Activated CD4-positive, alpha-beta T cell treated with anti-CD3 and anti-CD28 coated beads for 36 hours (primary cell): ENCODE measurements at places on chromosomes 16 and 17.

GRCh38 chr16:72400257-72401083, 228.5 kb upstream of the PMFBP1 start:
- no peak overlapping the region for H3K4me3 ChIP-seq
- DNase-seq: peak; percentile 41
- H3K4me1 ChIP-seq: no peaks in the 10 kb centered on the region
- no peak overlapping the region for H3K27ac ChIP-seq
- H3K27me3 ChIP-seq: no peaks in the 10 kb centered on the region

DNA sequence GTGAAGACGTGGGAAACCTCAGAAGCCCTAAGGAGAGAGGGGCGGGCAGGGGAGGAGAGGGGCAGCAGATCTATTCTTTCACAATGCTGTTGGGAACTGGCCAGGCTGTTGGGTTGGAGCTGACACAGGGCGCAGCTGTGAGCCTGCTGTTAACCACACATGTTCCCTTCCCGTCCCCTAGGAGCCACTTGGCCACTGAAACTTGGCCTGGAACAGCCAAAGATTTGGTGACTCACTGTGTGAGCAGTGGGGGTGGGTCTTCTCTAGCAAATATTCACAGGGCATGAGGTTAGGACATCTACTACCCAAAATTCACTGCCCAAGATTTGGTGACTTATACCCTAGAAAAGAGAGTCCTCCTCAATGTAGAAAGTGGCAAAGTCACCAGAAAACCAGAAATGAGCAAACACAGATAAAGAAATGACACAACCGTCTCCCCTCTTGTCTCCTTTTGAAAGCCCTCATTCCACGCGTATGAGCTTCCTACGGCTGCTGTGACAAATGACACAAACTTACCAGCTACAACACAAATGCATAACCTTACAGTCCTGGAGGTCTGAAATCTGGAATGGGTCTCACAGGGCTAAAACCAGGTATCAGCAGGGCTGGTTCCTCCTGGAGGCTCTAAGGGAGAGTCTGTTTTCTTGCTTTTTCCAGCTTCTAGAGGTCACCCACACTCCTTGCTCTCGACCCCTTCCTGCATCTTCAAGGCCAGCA, 6.3 kb downstream of the TBC1D16 start:
- no peak for DNase-seq
- H3K4me1 ChIP-seq: no peaks in the 10 kb centered on the region
- H3K27me3 ChIP-seq: peaks cover 2% of the 10 kb centered on the region
- H3K36me3 ChIP-seq: no peaks in the 10 kb centered on the region
- H3K4me3 ChIP-seq: no peak overlapping the region

DNA sequence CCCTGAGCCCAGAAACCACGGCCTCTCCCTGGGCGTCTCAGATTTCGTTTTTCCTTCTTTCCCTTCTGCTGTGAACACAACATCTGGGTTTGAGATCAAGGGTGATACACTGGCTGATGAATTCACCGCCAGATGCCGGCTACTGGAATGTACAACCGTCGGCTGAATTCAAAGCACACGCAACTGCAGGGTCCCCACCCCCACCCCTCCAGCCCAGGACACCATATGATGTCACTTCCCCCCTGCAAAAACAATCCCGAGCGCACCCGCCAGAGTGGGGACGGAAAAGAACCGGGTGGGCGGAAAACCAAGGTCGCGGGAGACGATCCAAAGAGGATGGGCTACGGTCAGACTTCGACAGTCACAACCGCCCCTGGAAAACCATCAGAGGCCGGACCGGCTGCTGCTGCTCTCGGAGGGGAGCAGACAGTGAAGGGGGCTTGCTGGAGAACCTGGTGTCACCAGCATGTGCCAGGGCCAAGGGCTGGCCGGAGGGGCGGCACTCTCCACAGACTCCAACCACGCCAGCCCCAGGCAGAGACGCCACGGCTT, 23.3 kb downstream of the CEP295NL start:
- peak overlapping the region; percentile 36 for H3K4me3 ChIP-seq
- peak overlapping the region; percentile 69 for H3K27ac ChIP-seq
- H3K4me1 ChIP-seq: peaks cover 33% of the 10 kb centered on the region

- H3K36me3 ChIP-seq: no peaks in the 10 kb centered on the region
- no peak for DNase-seq
- H3K27ac ChIP-seq: no peak overlapping the region
- H3K4me3 ChIP-seq: no peak overlapping the region
- peaks cover 6% of the 10 kb centered on the region for H3K27me3 ChIP-seq
- no peaks in the 10 kb centered on the region for H3K4me1 ChIP-seq
Observed at GRCh38 chr16:13150181-13150885, 248.9 kb downstream of the SHISA9 start.

GRCh38 chr17:35099908-35100307, 19.8 kb downstream of the RAD51D start:
- H3K36me3 ChIP-seq: peaks cover 27% of the 10 kb centered on the region
- peaks cover 5% of the 10 kb centered on the region for H3K4me1 ChIP-seq
- H3K4me3 ChIP-seq: no peak overlapping the region

- H3K27me3 ChIP-seq: peaks cover 10% of the 10 kb centered on the region
- H3K4me3 ChIP-seq: no peak overlapping the region
- H3K36me3 ChIP-seq: no peaks in the 10 kb centered on the region
- no peak for DNase-seq
Observed at GRCh38 chr16:25370541-25370940, 112.9 kb upstream of the ZKSCAN2 start.

- no peaks in the 10 kb centered on the region for H3K4me1 ChIP-seq
- no peak overlapping the region for H3K27ac ChIP-seq
- H3K4me3 ChIP-seq: no peak overlapping the region
- no peaks in the 10 kb centered on the region for H3K27me3 ChIP-seq
Observed at GRCh38 chr16:83220066-83220465, 587.7 kb upstream of the HSBP1 start.

GRCh38 chr16:87850009-87851006, 19.0 kb downstream of the SLC7A5 start:
- peak overlapping the region; percentile 25 for H3K27ac ChIP-seq
- H3K4me3 ChIP-seq: no peak overlapping the region
- peaks cover 31% of the 10 kb centered on the region for H3K4me1 ChIP-seq
- peaks cover 76% of the 10 kb centered on the region for H3K36me3 ChIP-seq
- DNase-seq: peak; percentile 87

DNA sequence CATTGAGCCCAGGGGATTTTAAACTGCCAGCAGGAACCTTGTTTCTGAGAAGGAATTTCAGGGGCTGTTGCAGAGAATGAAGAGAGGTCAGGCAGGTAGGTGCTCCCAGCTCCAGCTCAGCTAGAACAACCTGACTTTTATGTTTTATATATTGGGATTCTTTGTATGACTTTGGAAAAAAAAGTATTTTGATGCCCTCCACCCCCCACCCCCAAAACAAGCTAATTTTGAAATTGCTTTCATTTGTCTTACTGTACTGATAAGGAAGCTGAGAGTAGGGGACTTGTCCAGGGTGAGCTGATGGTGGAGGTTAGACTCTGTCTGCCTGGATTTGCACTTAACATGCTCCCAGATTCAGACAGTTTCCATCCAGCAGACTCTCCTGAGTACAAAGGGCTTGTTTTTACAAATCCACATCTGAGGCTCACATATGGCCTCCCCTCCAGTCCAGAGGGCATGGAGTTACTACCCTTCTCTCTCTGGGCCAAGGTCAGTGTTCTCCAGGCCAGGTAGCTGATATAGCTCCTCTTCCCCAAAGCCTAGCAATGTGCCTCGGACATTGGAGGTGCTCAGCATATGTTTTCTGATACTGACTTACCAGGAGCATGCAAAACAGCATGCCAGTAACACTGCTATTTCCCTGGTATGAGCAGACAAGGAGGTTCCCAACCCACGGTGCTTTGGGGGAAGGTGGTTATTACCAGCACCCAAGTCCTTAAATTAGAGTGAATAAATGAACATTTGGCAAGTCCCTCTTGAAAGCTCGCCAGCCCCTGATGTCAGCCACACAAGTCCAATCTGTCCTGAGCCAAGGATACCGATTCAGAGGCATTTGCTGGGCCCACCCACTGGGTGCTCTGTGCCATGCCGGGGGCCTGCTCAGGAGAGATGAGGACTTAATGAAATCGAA, 11.3 kb downstream of the STX1B start:
- H3K36me3 ChIP-seq: no peaks in the 10 kb centered on the region
- no peak for DNase-seq
- H3K27me3 ChIP-seq: peaks cover 3% of the 10 kb centered on the region
- no peak overlapping the region for H3K4me3 ChIP-seq
- H3K27ac ChIP-seq: no peak overlapping the region
- peaks cover 16% of the 10 kb centered on the region for H3K4me1 ChIP-seq

DNA sequence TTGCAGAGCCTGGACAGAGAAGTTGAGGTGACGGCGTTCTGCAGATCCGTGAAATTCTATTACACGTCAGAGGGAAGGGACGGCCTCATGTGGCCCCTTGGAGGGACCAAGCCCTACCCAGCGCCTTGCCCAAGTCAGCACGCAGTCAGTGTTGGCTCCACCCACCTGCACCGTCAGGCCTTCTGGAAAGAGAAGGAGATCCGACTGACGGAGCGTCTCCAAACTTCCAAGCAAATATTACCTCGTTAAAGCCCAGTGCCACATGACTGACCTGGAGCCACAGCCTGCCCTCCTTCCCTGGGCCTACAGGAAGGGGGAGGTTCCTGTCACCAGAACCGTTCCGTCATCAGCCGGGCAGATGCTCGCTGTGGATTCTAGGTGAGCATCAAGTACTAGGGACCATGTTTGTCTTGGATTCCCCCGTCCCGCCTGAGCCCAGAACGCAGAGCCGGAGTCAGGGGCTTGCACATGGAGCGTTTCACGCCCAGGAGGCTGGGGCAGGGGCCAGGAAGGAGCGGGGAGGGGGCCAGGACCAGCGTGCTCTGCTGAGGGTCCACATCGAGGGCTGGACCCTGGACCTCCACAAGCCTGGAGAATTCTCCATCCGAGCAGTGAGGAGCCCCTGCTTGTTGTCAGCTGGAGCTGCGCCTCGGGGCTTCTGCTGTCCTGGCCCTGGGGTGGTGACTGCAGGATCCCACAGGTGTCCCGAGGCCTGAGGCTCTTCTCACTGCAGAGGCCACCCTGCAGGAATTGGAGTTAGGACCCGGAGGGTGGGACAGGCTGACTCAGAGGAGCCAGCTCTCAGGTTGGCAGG, 22.6 kb upstream of the METRNL start:
- DNase-seq: no peak
- no peak overlapping the region for H3K27ac ChIP-seq
- no peaks in the 10 kb centered on the region for H3K27me3 ChIP-seq

GRCh38 chr17:66803474-66803951, 31.4 kb upstream of the CACNG5 start:
- peaks cover 11% of the 10 kb centered on the region for H3K4me1 ChIP-seq
- no peaks in the 10 kb centered on the region for H3K27me3 ChIP-seq
- no peak overlapping the region for H3K27ac ChIP-seq
- DNase-seq: no peak

- peaks cover 37% of the 10 kb centered on the region for H3K27me3 ChIP-seq
- no peaks in the 10 kb centered on the region for H3K4me1 ChIP-seq
- no peaks in the 10 kb centered on the region for H3K36me3 ChIP-seq
Observed at GRCh38 chr17:34219405-34219804, 35.7 kb upstream of the CCL2 start.

DNA sequence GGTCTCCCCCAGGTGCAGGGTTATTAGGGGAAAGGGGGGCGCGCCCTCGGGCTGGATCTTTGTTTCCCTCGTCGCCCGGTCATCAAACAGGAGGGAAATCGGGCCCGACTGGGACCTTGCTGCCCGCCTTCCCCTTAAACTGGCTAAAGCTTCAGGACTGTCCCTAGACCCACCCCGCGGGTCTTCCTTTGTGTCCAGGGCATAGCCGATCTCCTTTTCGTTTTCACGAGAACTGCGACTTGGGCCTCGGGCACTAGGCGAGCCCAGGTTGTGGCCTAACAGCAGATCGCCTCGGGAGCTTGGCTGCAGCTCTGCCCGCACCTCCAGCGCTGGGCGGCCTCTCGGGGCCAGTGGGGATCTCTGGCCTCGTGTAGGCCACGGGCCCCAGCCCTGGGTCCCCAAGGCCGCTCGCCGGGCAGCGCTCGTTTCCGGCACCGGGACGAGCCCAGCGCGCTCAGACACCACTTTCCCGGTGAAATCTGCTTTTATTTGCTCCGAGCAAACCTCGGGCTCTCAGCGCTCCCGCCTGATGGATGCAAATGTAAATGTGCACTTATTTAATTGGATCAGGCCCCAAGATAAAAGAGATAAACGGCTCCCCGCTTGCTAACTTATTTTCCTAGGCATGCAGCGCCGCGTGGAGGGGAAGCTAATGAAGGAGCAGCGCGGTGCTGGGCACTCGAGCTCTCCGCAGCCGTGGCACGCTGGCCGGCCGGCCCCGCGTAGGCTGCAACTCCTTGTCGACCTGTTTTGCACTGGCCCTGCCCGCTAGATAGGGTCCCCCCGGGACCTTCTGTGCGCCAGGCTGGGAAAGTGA, 7.8 kb downstream of the IRX5 start:
- no peak overlapping the region for H3K27ac ChIP-seq
- peak overlapping the region; percentile 35 for H3K4me3 ChIP-seq
- peaks cover 12% of the 10 kb centered on the region for H3K4me1 ChIP-seq
- DNase-seq: peak; percentile 29
- H3K27me3 ChIP-seq: peaks cover 84% of the 10 kb centered on the region
- no peaks in the 10 kb centered on the region for H3K36me3 ChIP-seq

GRCh38 chr17:71117466-71117865, 948.1 kb downstream of the KCNJ2 start:
- H3K27ac ChIP-seq: no peak overlapping the region
- no peak overlapping the region for H3K4me3 ChIP-seq
- DNase-seq: no peak
- no peaks in the 10 kb centered on the region for H3K4me1 ChIP-seq

- peak overlapping the region; percentile 71 for H3K27ac ChIP-seq
- no peak for DNase-seq
- H3K4me3 ChIP-seq: no peak overlapping the region
- peaks cover 48% of the 10 kb centered on the region for H3K36me3 ChIP-seq
- peaks cover 81% of the 10 kb centered on the region for H3K4me1 ChIP-seq
Observed at GRCh38 chr17:8947201-8947600, 18.3 kb downstream of the PIK3R5 start.

DNA sequence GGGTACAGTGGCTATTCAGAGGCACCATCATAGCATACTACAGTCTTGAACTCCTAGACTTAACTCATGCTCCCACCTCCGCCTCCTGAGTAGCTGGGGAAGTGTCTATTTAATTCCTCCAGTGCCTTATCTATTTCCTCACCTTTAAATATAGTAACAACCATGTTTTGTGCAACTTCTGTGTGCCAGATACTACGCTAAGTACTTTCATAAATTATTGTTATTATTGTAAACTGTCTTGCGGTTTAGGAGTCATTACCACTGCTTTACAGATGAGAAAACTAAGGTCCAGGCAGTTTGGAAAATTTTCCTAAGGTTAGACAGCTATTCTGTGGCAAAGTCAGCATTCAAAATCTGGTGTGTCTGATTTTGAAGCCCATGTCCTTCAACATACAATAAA, 359.1 kb upstream of the XYLT1 start:
- no peaks in the 10 kb centered on the region for H3K36me3 ChIP-seq
- no peaks in the 10 kb centered on the region for H3K4me1 ChIP-seq
- no peak overlapping the region for H3K27ac ChIP-seq
- H3K4me3 ChIP-seq: no peak overlapping the region
- DNase-seq: no peak
- H3K27me3 ChIP-seq: no peaks in the 10 kb centered on the region

GRCh38 chr16:51876934-51877333, 670.0 kb downstream of the TOX3 start:
- H3K4me1 ChIP-seq: no peaks in the 10 kb centered on the region
- no peaks in the 10 kb centered on the region for H3K36me3 ChIP-seq
- peaks cover 3% of the 10 kb centered on the region for H3K27me3 ChIP-seq
